Stomach (tissue), 19 donors: ENCODE measurements at places on chromosomes 6 and 20.

- H3K4me3 ChIP-seq = no peak overlapping the region
- H3K4me1 ChIP-seq = peaks cover 56% of the 10 kb centered on the region
- peaks cover 69% of the 10 kb centered on the region for H3K36me3 ChIP-seq
- no peak for DNase-seq
- H3K27ac ChIP-seq = no peak overlapping the region
These were observed 37.4 kb downstream of the FOXP4 start for GRCh38 chr6:41583565-41583964.

- H3K36me3 ChIP-seq = no peaks in the 10 kb centered on the region
- no peak for DNase-seq
- no peaks in the 10 kb centered on the region for H3K27me3 ChIP-seq
- no peak overlapping the region for H3K4me3 ChIP-seq
- H3K4me1 ChIP-seq = peaks cover 64% of the 10 kb centered on the region
These were observed 34.8 kb downstream of the SH3BGRL2 start for GRCh38 chr6:79665725-79666551.

GRCh38 chr6:166497087-166497899 is 89.2 kb downstream of the RAMACL start:
- no peaks in the 10 kb centered on the region for H3K4me1 ChIP-seq
- no peaks in the 10 kb centered on the region for H3K27me3 ChIP-seq
- DNase-seq = no peak
- no peak overlapping the region for H3K4me3 ChIP-seq
- no peak overlapping the region for H3K27ac ChIP-seq

DNA sequence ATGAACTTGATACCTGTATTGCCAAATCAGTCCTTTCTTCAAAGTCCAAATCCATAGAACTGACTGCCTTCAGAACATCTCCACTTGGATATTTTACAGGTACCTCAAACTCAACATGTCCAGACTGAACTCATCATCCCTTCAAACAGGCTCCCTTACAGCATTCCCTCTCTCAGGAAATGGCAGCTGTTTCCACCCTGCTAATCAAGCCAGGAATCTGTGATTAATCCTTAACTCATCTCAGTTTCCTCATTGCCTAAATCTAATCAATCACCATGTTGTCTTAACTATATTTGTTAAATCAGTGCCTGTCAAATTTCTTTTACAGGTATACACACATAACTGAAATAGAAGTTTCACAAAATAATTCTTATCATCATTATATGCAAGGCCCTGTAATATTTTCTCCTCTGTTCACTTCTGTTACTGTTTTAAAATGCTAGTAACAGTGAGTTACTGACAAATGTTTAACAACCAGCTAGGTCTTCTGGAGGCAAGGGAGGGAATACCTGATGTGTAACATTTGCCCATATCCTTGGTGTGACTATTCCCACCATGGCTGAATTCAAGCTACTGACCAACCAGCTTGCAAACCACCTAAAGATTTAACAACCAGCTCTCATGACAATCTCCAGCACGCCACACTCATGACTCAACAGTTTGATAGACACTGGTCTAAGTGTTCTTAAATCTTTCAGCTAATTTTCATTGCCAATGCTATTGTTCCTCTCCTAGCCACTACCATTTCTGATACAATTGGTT is 124.9 kb downstream of the ADAT2 start:
- DNase-seq = no peak
- no peaks in the 10 kb centered on the region for H3K36me3 ChIP-seq
- no peak overlapping the region for H3K27ac ChIP-seq
- H3K4me3 ChIP-seq = no peak overlapping the region
- H3K27me3 ChIP-seq = no peaks in the 10 kb centered on the region

GRCh38 chr6:2477666-2478065 is 232.3 kb upstream of the GMDS start:
- H3K36me3 ChIP-seq = no peaks in the 10 kb centered on the region
- DNase-seq = no peak
- H3K27me3 ChIP-seq = no peaks in the 10 kb centered on the region
- no peak overlapping the region for H3K27ac ChIP-seq
- no peak overlapping the region for H3K4me3 ChIP-seq
